CD8-positive, alpha-beta T cell (primary cell): ENCODE measurements at places on chromosomes 6 and 20.
A peak's percentile ranks its signal among the peaks of the same experiment; 100 is the strongest.

GRCh38 chr20:12737900-12738299 is 270.9 kb upstream of the SPTLC3 start:
- DNase-seq: no peak

GRCh38 chr6:156599978-156600590 is 177.1 kb upstream of the ARID1B start:
- no peak for DNase-seq

DNA sequence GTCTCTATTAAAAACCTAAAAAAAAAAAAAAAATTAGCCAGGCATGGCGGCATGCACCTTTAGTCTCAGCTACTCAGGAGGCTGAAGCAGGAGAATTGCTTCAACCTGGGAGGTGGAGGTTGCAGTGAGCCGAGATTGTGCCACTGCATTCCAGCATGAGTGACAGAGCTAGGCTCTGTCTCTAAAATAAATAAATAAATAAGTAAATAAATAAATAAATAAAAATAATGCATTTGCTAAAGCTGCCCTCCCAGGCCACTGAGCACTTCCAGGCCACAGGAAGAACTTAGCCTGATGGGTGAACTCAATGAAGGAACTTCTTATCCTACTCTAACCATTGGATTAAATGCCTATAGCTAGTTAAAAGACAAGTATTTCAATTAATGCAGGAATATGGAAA is 104.9 kb downstream of the SYNDIG1 start:
- no peak for DNase-seq

DNA sequence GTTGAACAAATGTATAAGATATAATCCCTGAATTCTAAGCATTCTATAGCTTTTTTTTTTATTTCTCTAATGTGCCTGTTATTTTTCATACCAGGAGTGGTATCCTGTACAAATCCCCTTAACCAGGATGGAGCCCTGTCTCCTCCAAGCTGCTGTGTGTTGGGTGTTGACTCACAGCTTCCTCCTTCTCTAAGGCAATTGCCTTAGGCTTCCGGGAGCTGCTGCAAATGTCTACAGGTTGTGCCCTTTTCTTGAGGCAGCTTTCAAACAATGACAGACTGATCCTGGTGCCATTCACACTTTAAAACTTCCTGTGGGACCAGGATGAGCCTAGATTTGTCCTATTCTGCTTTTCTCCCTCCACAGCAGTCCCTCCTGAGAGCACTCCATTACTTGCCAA is 173.2 kb downstream of the BTBD3 start:
- DNase-seq: no peak

DNA sequence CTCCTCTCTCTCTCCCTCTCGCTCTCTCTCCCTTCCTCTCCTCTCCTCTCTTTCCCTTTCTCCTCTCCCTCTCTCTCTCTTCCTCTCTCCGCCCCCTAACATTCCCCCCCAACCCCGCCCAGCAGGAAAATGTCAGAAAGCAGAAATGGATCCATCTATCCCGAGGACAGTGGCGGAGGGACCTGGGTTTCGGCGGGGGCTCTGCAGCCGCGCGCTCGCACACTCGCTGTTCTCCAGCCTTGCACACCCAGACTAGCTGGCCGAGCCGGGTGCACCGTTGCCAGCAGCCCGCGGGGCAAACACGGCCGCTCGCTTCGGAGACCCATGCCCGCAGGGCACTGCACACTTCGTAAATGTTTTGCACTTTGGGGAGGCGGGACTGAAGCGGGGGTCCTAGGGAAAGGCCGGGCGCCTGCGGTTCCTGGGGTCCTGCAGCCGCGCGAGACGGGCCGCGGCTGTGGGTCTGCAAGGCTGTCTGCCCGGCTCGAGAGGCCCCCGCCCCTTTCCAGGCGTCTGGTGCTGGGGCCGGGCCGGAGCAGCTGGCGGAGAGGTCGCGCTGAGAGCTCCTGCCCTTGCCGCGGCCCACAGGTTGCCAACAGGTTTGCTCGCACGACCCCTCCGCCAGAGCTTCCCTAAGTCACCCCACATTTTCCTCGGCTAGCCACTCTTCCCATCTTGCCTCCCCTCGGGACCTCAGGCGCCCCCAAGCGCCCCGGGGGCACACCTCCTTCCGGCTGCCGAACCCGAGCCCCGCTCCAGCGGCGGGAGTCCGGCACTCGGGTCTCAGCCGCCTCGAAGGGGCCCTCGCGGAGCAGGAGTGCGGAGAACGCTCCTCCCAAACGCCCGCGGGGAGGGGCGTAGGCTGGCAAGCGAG is 818 bp upstream of the MDGA1 start:
- DNase-seq: peak; percentile 37

DNA sequence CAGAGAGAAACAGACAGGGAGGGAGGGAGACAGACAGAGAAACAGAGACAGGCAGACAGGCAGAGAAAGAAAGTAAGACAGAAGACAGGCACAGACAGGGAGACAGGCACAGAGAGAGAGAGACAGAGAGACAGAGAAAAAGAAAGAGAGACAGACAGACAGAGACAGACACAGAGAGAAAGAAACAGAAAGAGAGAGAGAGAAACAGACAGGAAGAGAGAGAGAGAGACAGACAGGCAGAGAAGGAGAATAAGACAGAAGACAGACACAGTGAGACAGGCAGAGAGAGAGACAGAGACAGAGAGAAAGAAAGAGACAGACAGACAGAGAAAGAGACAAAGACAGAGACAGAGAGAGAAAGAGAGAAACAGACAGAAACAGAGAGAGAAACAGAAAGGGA is 754.8 kb upstream of the DEFB115 start:
- DNase-seq: no peak

DNA sequence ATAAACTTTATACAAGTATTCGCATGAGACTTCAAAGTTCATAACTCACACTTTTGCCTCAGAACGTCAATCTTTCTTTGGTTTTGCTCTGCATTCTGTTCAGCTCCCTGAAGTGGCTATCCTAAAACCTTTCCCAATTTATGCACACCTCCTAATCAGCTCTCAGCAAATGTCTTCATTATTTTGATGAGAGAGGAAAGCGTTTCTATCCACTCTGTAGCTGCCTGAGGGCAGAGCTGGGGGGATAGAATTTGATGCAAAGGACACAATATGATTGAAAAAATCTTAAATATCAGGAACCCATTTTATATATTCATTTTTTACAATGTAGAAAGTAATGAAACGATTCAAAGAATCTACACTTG is 66.8 kb downstream of the MOXD1 start:
- DNase-seq: no peak

GRCh38 chr6:38567436-38567835 is 72.3 kb downstream of the BTBD9 start:
- no peak for DNase-seq

DNA sequence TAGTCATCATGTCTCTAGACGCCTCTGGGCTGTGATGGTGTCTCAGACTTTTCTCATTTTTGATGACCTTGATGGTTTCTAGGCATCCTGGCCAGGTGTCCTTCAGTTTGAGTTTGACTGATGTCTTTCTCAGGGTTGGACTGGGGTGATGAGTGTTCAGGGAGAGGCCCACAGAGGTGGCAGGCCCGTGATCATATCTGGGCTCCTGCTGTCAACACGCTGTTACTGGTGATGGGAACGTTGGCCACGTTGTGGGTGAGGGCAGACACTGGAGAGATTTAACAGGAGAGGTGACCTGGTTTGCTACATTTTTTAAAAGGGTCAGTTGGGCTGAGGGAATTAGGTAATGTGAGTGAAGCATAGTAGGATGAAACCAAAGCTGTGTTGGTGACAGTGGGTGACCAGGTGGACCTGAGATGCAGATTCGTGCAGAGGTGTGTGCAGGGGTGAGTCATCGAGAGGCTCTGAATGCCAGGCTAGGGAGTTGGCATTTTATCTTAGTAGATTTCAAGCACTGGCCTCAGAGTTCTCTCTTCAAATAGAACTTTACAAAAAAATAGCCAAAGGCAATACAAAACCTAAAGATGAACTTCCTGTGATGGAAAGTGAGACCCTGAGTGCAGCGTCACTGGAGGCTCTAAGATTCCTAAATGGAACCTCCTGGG is 174.1 kb downstream of the CDH26 start:
- no peak for DNase-seq

DNA sequence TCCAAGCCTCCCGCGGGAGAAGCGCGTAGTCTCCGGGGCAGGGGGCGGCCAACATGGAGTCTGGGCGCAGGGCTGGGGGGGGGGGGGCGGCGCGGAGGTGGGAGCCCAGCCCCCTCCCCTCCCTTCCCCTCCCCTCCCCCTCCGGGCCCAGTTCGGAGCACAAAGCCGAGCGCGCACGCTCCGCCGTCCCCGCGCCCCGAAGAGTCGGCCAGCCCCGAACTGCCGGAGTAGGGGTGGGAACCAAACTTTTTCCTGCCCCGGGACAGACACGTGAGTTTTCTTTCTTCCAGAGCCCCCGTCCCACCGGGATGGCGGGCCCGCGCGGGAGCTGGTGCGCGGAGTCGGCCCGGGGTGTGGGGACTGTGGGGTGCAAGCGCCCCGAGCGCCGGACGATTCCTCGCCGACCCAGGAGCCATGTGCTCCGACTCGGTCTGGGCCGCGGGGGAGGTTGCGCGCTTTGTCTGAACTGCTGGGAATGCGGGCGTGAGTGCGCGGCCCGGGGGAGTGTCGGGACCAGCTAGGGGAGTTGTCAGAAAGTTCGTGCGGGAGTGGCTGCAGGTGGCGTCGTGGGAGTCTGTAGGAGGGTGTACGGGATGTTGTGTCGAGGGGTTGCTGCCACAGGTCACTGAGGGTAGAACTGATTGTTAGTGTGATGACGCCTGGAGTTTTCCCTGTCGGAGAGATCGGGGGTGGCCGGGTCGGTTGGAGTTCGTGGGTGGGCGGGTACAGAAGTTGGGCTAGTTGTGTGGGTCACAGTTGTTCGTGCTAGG is 1.2 kb downstream of the TGIF2 start:
- DNase-seq: peak; percentile 62

DNA sequence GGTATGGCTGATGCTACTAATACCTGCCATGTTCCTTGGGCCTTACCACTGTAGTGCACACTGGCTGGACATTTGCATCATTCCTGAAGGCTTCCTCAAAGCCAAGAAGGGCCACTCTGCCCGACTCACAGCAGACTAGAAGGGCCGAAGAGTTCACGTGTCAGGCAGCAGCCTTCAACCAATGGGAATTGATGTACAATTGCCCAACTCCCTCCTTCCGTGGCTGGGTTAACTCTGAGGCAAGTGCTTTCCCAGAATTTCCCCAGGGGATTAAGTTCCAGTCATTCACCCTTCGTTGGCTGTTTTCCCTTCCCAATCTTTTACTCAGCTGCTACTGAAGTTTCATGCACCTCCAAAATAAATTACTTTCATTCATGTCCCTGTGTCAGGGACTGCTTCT is 29.8 kb downstream of the PSMB9 start:
- no peak for DNase-seq

- no peak for DNase-seq
These were observed 207.7 kb downstream of the PREX1 start for GRCh38 chr20:48620154-48620506.

GRCh38 chr6:33315793-33316602 is 1.5 kb downstream of the ZBTB22 start:
- no peak for DNase-seq
